ENCODE measurements at places on chromosomes 5 and 9.

- DNase-seq = no peak
Measured at GRCh38 chr9:84278130-84278529, 62.4 kb downstream of the SLC28A3 start.

- DNase-seq = peak; percentile 67
Measured at GRCh38 chr9:134293611-134294152, 32.6 kb upstream of the RXRA start.

DNA sequence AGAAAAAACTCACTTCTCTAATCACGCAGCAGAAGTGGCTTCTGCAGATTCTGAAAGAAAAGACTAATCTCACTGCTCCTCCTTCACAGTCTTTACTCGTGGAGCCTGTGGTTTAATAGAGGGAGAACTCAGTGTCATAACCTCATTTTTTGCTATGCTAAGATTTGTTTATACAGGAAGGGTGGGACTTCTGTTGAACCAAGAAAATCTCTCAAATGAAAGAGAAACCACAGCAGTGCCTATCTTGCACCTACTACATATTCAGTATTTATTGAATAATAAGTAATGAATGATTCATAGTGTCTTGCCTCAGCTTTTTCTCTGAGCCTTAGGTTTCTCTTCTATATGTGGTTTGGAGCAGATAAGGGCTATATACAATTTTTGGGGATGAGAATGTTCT, 136.1 kb upstream of the DMAC1 start:
- peak; percentile 9 for DNase-seq

GRCh38 chr5:8184455-8185063, 315.6 kb downstream of the MTRR start:
- DNase-seq = peak; percentile 42

- DNase-seq = no peak
Measured at GRCh38 chr5:91146905-91147600, 236.1 kb downstream of the ARRDC3 start.

DNA sequence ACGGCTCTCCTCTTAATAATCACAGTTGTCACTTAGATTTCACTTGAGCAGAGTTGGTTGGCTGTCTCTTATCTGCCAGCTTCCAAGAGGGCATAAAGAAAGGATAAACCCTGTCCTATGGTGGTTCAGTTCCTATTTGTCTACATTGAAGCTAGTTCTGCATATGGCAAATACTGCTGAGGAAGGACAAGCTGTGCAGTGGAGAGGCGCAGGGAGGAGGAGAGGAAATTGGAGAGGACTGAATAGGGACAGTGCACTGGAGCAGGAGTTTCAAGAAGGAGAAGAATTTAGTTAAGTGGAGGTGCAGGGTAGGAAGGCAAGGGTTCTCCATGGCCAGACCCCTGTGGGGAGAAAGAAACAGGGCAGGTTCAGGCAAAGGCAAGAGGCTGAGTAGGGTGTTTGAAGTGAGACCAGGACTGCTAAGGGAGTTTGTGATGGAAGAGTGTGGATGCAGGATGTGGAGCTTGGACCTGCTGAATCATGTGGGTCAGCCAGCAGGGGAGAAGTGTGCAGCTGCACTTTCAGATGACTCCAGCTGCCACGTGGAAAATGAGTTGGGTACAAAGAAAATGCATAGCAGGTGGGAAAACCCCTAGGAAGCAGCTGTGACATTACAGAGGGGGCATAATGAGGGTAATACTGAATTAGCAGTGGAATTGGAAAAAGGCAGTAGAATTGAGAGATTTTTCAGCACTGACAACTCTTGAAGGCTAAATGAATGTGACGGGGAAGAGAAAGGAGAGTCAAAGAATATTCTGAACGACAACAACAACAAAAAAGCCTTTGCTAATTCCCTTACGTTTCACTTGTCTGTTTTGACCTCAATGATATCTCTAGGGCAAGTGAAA, 66.8 kb downstream of the MAMDC2 start:
- DNase-seq = no peak

GRCh38 chr9:27297050-27297449, at the start of gene EQTN:
TSS of gene EQTN (minus strand) at chr9:27297150. CDS start at chr9:27297055, 95 bp downstream.
- no peak for DNase-seq

DNA sequence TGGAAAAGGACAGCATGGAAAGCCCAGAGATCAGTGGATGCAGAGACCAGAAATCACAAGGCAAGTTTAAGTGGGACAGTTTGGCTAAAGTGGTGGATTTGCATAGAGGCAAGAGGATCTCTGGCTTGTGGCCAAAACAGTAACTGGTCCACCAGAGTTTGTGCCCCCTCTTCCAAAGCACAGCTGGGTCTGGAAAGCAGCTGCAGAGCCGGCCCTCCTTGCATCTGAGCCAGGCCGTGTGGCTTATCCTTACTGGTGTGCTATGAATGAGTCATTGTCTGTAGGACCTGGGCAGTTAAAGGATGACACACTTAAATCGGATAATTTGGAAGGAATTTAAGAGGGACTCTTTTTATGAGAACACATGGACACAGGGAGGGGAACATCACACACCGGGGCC, 146.6 kb downstream of the PIP5K1B start:
- DNase-seq = no peak

Measured in suppressor macrophage (primary cell).